ENCODE measurements at places on chromosomes 1 and 21. TPM values are rescaled to one million over a fixed set of nuclear protein-coding genes. Genes with fewer than 3 reads are reported as not detected.

The ATP1A4 gene
- 0.25 TPM for total RNA-seq

The CFHR3 gene
- 1.7 TPM for total RNA-seq

The NBPF10 gene
- total RNA-seq = 0.44 TPM

The TMEM200B gene
- 0.76 TPM for total RNA-seq

The MUL1 gene
- total RNA-seq = 32.9 TPM

The VCAM1 gene
- total RNA-seq = 84.0 TPM

The OXCT2 gene
- 0.23 TPM for total RNA-seq

All from motor neuron (in vitro differentiated cells).